SK-N-DZ (cell line): ENCODE measurements at places on chromosomes 1 and 21.

GRCh38 chr1:67646145-67647035 is 38.6 kb upstream of the GADD45A start:
- peak; percentile 90 for DNase-seq

- no peak for DNase-seq
These were observed 805.9 kb upstream of the ADAMTS5 start for GRCh38 chr21:27772816-27773215.

GRCh38 chr1:8495928-8496401 is 178.1 kb downstream of the SLC45A1 start:
- no peak for DNase-seq

DNA sequence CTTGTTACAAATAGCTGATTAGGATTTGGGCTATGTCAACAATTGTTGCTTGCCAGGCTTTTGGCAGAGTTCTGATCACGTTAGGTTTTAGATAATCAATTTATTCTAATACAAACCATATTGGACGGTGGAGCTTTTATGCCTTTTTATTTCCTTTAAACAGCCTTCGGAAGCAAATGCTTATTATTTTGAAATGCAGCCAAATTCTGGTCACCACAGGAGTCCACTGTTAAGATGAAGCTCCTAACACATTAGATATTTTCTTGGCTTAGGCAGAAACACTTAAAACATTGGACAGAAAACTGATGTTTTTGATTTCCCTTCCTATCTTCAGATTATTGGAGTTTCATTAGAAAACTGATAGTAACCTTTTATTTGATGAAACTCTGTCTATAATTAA is 82.9 kb downstream of the CENPF start:
- no peak for DNase-seq

DNA sequence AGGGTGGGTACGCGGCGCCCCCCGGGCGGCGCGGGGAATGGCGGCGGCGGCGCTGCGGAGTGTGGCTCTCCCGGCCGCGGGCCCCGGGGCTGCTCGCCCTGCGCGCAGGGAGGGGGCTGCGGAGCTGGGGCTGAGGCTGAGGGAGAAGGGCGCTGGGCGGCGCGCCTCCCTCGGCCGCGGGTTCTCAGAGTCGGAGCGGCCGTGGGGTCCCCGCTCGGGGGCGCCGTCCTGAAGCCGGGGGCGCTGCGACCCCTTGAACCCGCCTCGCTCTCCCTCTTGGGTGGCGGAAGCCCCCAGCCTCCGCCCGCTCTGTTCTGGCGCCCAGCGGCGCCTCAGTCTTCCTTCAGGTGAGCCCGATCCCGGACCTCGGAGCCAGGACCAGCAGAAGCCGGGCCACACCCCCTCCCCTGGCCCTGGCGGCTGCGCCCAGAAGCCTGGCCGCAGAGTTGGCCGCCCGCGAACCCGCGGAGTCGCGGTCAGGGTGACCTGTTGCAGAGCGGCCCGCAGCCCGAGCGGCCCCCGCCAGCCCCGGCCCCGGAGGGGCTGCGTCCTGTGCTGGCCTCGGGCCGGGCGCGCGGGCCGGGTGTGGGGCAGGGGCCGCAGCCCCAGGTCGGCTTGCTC is 532 bp downstream of the RALGPS2 start:
- peak; percentile 22 for DNase-seq

GRCh38 chr1:921011-921837 is 2.5 kb upstream of the SAMD11 start:
- peak; percentile 85 for DNase-seq

GRCh38 chr1:186842547-186842946 is 13.8 kb downstream of the PLA2G4A start:
- no peak for DNase-seq

- DNase-seq, result no peak
These were observed 146.5 kb downstream of the LIPI start for GRCh38 chr21:14064296-14064645.

DNA sequence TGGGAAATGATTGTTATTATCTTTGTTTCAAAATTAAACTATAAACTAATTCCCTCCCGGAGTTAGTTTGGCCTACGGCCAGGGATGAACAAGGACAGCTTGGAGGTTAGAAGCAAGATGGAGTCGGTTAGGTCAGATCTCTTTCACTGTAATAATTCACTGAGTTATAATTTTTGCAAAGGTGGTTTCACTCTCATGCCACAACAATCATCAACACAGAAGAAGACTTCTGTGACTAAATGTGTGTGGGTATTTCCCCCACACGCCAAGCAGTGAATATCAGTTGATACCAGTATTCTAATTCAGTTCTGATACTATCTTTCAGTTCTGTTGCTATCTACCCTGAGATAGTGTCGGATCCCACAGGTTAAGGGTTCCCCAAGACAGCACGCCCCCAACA is 215.1 kb downstream of the S1PR1 start:
- no peak for DNase-seq

DNA sequence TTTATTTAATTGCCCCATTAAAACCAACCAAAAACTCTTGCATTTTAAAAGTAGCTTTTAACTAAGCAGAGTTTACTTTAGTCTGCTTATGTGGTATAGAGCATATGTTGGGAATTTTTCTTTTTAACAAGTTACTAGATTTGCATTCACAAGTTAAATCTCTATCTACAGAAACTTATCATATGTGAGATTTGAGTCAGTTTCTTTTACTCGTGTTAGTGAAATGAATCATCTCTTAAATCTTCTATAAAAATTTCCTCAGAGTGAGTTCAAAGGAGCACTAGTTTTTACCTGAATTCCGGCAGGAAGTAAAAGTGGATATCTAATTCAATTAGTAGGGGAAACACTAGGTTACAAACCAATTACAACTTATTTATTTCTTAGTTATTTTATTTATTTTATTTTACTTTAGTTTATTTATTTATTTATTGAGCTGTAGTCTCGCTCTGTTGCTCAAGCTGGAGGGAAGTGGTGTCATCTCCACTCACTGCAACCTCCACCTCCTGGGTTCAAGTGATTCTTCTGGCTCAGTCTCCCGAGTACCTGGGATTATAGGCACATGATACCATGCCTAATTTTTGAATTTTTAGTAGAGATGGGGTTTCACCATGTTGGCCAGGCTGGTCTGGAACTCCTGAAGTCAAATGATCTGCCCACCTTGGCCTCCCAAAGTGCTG is 1609.6 kb upstream of the B3GALT2 start:
- no peak for DNase-seq

DNA sequence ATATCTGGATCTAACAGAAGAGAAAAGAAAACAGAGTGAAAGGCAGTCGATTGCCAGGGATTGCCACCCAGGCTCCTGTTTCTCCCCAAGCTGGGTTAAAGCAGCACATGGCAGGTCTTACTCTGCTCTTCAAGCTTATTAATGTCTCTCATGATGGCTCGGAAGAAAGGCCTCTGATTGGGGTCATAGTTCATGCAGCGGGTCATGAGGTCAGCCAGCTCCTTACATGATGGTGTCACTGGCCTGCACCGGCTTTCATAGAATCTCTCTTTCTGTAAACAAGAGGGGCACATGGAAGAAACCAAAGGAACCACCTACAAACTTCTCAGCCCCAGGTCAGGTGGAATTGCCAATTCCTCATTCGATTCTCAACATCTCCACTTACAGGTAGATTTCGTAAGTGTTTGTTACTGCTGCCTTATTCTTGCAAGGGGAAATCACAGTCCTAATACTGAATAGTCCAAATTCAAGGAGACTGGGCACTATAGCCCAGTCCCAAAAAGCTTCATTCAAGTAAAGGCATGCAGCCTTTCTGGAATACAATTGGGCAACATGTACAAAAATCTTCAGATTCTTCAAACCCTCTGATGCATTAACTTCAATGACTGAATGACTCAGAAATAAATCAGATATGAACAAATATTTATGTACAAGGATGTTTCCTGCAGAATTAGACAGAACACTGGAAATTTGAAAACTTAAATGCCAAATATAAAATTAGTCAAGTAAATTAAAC is 96.6 kb downstream of the RAVER2 start:
- no peak for DNase-seq

DNA sequence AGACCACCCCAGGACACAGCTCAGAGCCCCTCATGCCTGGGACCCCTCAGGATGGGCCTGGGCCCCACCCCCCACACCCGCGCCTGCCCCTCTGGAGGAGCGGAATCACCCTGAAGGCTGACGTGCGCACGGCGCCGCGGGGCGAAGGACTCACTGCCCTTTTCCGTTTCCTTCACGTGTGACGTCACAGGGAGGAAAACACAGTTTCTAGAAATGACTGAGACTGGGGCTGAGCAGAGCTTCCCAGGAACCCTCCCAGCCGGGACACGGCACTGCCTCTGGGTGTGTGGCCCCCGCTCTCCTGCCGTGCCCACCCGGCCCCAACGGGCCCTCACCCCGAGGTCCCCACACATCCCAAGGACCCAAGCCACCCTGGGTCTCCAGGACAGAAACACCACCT is 5.4 kb upstream of the TNFRSF4 start:
- DNase-seq, result no peak

- no peak for DNase-seq
These were observed 84.1 kb downstream of the LYPLAL1 start for GRCh38 chr1:219257751-219258150.

DNA sequence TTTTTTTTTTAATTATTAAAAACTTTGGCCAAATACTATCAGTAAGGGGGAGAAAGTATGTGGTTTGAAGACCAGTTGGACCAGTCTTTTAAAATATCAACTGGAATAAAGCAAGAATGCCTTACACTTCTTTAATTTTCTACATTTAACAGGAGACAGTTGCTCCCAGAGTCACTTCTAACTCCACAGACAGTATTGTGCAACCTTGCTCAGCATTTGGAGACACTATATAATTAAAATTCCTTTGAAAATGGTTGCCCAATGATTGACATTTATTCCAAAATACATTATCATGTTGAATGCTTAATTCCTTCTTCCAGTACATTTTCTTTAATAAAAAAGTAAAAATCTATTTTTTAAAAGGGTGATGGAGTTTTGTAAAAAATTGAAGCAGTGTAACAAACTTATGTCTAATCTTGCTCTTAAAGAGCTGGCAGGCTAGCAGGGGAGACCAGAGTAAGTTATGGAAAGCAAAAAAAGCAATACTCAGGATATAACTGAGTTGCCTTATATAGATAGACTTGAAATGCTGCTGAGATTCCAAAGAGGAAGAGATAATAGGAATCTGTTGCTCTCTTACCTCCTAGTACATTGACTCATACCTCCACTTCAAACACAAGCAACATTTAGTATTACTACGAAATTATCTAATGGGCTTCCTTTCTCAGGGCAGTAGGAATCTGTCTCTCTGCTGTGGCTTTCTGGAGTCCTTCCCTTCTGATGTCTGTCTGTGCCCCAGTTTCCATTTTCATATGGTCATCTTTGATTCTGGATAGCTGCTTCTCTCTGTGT is 69.7 kb upstream of the RGL1 start:
- DNase-seq, result no peak

GRCh38 chr1:169527451-169528214 is 41.9 kb upstream of the SLC19A2 start:
- no peak for DNase-seq
